ENCODE measurements at places on chromosomes 1 and 21.

DNA sequence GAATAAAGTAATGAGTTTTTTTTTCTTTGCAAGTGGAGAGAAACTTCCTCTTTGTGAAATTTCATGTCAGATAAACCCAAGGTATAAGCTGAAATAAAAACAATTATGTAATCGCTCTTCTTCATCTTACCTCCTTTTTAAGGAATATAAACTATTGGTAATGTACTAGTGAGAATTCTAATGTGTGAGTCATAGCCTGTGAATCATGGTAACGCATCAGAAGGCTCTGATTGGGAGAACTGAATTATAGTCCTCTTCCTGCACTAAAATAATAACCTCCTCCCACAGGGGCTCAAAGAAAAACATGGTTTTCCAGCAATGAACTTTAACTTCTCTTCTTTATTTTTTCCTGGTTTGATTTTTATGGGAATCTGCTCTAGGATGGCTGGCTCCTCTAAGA lies 57.1 kb upstream of the COX20 start:
- no peak for DNase-seq

DNA sequence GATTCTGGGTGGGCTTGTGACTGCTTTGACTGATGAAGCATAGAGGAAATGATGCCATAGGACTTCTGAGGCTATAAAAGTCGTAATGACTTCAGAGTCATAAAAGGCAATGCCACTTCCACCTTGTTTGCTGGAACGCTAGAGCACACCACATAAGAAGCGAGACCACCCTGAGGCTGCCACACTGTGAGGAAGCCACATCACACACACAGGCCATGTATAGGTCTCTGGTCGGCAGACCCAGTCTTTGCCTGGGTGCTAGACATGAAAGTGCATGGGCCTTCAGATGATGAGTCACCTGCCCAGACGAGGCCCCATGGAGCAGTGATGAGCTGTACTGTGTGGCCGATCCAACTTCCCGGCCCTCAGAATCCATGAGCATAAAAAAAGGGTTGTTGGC lies 14.2 kb upstream of the KANK4 start:
- no peak for DNase-seq

DNA sequence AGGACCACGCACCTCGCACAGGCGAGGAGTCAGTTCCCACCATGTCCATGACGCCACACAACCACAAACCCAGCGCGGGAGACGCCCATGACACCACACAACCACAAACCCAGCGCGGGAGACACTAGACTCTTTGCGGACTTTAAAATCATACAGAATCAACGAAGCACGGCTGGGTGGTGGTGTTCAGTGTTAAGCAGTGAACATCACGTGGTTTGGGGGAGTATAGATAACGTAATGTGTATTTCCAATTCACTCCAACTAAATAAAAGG lies 19.2 kb downstream of the PTTG1IP start:
- no peak for DNase-seq

GRCh38 chr1:2014741-2015735 lies 4.1 kb upstream of the GABRD start:
- no peak for DNase-seq

DNA sequence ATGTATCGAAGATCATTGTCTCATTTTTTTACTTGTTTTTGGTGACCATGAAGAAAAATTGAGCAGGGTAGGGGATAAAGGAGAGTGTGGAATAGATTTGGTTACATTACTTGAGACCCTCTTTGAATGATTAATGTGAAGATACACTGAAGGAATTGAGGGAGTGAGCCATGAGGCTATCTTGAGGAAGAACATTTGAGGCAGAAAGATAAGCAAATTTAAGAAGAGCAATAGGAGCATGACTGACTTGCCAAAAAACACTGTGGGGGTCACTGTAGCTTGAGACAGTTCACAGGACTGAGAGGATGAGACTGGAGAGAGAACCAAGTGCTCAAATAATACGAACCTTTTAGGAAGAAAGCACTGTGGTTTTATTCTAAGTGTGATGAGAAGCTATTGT lies 43.1 kb upstream of the PTPRC start:
- DNase-seq: no peak

GRCh38 chr1:182368903-182369302 lies 22.7 kb downstream of the GLUL start:
- no peak for DNase-seq

DNA sequence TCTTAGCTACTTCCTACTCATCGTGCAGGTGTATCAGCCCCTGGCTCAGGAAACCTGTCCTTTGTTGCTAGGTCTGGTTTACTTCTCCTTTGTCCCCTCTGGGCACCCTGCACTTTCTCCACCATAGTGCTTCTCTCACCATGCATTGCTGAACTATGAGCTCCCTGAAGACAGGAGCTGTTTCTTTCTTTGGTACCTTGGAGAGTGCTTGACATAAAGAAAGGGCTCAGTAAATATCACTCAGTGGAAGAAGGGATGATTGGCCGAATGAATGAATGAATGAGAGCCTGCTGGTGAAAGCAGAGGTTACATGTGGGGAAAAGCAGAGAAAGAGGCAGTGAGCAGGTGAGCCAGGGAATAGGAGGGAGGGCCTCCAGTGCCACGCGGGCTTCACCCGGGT lies 9.8 kb upstream of the HMGB4 start:
- DNase-seq: no peak

DNA sequence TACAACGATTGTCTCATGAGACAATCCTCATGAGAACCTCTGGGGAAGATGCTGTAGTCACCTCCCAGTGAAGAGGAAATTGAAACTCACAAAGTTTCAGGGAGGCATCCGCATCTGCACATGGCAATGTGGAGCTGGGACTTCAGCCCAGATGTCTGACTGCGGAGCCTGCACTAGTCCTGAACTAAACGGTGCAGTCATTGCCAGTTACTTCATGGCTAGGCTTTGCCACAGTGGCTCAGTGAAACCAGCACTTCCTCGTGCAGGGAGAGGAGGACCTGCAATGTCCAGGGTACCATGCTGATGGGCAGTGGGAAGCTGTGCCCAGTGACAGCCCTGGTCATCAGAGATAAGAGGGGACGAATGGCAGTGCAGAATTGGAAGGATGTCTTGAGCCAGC lies 40.7 kb upstream of the ETS2 start:
- no peak for DNase-seq

DNA sequence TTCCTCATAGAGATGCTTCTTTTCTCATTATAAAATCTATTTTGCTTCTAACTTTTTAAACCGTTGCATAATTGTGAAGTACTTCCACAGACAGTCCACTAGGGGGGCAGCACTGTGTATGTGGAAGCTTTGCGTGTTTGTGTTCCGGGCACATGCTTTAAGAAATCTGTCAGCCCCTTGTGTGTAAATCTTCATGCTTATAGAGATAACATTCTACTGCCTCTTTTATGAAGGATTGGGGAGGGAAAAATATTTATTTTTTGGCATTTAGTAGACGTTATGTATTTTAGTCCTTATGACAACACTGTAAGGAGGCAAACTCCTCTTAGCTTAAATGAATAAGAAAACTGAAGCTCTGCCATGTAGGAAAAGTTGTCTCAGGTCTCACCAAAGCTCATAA lies 157.3 kb upstream of the PTGFR start:
- DNase-seq: no peak

- DNase-seq: peak; percentile 42
Measured at GRCh38 chr1:219639876-219640577, 27.1 kb upstream of the ZC3H11B start.

DNA sequence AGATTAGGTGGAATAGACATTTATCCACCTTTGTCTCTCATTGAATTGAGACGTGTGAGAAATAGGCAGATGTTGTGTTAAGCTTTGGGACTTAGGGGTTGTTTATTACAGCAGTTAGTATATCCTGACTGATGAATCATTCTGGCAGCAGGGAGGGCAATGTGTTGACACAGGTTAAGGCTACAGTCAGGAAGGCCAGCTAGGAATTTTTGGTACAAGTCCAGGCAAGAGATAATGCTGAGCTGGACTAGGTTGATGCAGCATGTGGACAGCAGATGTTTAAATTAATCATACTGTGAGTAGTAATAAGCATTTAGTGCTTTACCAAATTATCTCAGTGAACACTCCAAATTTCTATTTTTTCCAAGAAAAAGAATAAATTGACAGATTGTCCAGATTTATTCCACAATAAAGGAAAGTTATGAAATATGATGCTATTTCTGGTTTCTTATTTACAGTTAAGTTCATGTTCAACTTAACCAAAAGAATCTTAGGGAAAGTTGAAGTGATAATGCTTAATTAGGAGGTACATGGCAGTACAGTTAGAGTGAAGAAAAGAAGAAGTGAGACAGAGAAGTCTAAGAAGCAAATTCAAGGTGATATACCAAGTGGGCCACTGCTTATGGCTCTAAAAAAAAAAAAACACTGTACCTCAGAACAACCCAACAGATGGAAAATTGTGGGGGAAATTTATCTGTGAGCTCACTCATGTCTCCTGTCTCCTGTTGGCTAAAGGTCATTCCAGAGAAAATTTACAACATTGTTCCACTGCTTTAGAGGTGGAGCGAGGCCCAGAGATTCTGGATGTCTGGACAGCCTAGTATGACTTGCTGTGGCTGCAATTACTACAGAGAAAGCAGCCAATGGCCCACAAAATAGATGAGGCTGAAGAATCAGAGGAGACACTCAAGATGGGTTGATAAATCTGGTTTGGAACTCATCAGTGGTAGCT lies 102.7 kb upstream of the C21orf91 start:
- no peak for DNase-seq

DNA sequence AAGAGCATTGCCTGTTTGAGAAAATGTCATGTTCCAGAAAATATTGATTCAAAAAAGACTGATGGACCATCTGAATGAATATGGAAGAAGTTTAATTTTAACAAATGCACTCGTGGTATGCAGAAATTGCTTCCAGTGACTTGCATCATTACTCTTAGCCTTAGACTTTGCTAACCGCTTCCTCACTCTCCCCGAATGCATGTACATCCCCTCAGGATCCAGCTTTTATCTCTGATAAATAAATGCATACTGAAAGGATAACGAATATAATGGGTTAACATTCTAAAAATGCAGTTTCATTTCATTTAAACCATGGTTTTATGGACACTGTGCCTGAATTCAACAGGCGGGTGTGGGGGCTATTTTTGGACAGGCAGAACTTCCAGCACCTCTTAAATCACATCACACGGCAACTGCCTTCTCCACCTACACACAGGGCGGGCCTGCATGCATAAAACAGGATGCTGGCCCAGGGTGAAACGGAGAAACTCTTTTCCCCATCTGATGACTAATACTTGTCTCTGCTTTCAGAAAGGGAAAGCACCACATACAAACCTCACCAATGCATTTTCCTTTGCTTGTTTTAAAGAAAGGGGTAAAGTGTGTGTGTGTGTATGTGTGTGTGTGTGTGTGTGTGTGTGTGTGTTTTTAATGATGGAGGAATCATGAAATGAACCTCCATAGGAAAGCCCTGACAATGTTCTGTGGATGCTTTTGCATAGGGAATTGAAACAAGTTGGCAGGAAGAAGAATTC lies 48.7 kb downstream of the SPAG17 start:
- DNase-seq: no peak

DNA sequence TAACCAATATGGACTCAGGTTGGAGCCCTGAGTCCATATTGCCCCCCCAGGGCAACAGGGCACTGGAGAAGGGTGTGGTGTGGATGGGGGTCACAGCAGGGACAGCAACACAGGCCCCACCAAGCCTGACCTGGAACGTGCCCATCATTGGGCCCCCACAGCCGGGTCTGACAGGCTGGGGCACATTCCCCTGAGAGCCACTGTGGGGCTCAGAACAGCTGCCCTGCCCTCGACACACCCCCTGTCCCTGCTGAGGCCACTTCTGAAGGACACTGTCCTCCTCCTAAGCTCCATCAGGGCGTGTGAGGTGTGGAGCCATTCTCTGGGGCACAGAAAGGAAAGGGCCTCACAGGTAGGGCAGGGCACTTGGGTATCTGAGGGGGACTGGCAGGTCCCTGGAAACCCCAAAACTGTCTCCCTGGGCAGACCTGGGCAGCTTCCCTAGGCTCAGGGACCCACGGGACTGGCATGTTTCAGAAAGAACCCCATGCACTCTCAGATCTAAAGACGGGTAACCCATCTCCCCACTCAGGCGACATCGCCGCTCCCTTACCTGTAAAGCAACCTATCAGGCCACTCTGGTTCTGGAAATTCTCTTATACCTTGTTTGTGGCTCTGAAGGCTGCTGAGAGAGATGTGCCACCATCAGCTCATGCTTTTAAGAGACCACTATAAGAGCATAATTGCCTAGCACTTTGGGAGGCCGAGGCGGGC lies 95.5 kb downstream of the DMRTB1 start:
- DNase-seq: no peak

- no peak for DNase-seq
Measured at GRCh38 chr1:46152016-46152415, 19.6 kb upstream of the PIK3R3 start.

DNA sequence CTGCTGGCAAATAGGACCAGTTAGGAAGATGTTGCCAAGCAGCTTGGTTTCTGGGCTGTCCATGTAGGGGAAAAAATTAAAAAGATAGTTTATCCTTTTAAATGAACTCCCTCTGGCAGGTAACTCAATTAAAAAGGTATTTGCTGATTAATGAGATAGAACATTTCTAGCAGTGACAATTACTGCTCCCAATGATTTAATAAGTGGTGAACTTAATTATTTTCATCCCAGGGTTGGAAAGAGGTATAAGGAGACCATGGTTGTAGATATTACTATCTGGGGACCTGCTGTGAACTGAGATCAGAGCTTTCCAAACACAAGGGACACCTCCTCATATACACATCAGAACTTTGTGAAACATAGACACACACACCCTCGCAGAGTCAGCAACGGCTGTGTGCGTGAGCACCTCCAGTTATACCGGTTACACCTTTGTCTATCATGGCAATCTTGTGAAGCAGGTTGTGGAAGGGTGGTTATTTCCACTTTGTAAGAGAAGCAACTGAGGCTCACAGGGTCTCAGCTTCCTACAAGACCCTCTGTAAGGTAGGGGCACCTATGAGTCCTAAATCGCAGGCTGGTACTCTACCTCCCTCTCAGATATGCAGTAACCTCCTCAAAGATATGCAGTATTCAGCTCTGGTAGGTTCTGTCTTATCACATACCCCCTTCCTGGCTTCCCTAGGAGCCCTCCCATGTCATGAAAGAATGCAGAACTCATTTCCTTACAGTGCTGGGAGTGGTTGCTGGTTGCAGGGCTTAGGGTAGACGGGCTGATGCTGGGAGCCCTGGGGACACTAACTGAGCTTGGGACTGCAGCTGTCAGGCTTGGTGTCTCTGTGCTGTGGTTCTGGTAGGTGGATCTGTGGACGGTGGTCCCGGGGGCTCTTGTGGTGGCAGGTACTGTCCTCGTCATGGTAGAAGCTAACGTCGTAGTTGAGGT lies 18.5 kb upstream of the MAGOH start:
- no peak for DNase-seq

DNA sequence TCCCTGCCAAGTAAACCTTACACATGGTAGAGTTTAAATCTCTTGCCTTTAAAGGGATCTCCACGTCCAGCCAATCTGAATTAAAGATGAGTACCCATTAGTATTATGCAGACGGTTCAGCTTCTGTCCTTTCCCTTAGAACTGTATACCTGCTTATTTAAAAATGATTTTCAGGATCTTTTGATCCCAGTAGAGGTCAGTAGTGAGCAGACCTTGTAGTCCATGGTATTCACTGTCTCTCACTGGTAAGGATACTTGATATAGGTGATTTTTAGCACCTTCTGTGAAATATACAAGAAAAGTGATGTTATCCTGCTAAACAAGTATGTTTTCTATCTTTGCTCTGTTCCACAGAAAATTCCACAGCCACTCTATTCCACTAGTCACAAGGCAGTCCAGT lies 1211.6 kb upstream of the ADGRL4 start:
- DNase-seq: peak; percentile 38

GRCh38 chr1:65965112-65965996 lies 172.7 kb downstream of the PDE4B start:
- DNase-seq: peak; percentile 89

Data from pons (tissue), 1 donor.